Left renal cortex interstitium (tissue), 4 donors: ENCODE measurements at places on chromosomes 11 and 22.

GRCh38 chr11:130635937-130636630, 187.6 kb downstream of the ADAMTS15 start:
- DNase-seq, result no peak

GRCh38 chr11:78573681-78574080, 983 bp downstream of the NARS2 start:
- no peak for DNase-seq

GRCh38 chr11:72519220-72519881, 85.0 kb upstream of the CLPB start:
- no peak for DNase-seq

GRCh38 chr11:16151138-16151537, 205.2 kb downstream of the SOX6 start:
- no peak for DNase-seq
